ENCODE measurements at places on chromosomes 3 and 15.

GRCh38 chr3:195171093-195171873 lies 99.7 kb downstream of the XXYLT1 start:
- no peak for DNase-seq

DNA sequence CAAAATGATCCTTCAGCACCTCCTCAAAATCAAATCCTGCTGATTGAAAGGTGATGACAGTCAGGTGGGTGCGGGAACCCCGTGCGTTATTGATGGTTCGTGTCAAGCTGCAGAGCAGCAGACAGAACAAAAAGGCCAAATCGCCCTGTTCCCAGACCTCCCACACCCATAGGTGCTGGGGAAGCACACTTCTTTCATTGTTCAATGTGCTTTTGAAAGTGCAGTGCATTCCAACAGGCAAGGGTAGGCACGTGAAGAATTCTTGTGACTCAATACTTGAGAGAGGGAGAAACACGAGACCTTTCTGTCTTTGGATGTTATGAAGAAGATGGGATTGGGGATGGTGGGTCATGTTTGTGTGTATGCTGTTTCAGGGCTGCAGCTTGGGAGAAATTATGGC lies 514.0 kb downstream of the MCTP2 start:
- DNase-seq, result no peak

- no peak for DNase-seq
These were observed 440.9 kb downstream of the RBMS3 start for GRCh38 chr3:29721789-29722188.

GRCh38 chr15:93452537-93453211 lies 363.7 kb upstream of the RGMA start:
- DNase-seq, result no peak

GRCh38 chr3:167057581-167057980 lies 322.5 kb downstream of the ZBBX start:
- DNase-seq, result no peak

DNA sequence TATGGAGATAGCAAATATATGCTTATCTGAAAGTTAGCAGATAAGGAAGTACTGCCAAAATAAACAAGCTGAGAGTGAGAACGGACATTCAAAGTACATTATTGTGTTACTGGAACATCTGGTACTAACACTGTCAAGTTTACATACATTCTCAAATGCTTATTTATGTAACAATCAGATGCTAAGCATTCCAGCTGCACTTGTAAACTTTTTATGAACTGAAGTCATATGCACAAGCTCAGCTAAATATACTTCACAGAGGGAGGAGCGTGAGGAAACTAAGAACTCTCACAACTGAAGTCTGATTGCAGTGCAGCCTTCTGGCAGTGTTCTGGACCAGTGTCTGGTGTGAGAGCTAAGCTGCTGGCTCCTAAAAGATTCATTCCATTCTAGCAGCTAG lies 223.7 kb upstream of the NANOGP8 start:
- DNase-seq, result no peak

- DNase-seq, result no peak
These were observed 976 bp downstream of the ABHD17C start for GRCh38 chr15:80695911-80696661.

DNA sequence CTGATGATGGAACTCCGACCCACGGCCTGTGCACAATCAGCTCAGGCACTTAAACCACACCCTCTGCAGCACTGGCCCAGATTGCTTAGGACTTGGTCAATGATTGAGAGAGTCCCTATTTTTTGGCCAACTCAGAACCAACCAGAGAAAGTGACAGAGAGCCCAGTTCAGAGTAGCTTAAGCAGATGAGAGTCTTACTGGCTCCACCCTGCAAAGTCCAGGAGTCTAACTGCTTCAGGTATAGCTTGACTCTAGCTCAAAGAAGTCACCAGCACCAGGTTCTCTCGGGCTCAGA lies 20.1 kb downstream of the SLC6A20 start:
- no peak for DNase-seq

DNA sequence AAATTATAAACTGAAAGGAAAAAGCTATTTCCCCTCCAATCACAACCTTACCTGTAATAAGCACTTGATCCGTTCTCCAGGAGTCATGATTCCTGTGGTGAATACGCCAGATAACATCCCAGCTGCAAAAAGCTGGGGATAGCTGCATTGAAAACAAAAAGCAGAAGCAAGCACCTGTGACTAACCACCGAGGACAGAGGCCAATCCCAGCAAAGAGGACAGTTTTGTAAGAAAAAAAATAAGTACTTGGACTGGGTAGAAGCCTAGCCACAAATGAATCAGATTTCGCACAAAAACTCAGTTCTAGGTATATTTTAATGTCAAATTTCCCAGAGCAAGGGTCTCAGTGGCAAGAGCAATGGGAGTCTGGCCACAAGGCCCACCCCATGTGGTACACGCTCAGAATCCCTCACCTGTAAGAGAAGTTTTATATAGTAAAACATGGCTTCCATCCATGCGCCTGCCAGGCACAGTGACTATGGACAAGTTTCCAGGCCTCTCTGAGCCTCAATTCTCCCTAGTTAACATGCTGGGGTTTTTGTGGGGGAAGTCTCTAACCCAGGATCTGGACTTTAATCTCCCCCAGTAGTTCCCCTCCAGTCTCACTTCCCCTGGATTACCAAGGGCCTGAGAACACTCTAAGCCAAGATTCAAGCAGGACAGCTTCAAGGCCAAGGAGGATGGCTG lies 19.2 kb downstream of the SLC25A20 start:
- no peak for DNase-seq

GRCh38 chr3:19396726-19397125 lies 248.4 kb downstream of the KCNH8 start:
- no peak for DNase-seq

DNA sequence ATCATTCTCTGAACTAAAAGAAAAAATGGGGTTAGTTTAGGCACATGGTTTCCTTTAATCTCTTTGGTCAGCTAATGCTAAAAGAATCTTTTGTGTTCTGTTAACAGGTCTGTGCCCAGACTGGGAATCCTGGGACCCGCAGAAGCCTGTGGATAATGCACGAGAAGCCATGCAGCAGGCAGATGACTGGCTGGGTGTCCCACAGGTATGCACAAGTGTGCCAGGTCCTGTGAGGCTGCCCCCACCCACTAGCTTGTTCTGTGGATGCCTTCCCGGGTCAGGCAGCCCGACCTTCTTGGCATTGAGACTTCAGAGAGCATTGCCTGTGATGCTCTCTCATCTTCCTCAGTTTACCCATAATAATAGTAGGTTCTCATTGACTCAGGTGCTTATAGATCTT lies 70.4 kb downstream of the FLNB start:
- DNase-seq, result no peak

- DNase-seq, result no peak
These were observed 32.6 kb upstream of the PDE8A start for GRCh38 chr15:84949043-84949442.

DNA sequence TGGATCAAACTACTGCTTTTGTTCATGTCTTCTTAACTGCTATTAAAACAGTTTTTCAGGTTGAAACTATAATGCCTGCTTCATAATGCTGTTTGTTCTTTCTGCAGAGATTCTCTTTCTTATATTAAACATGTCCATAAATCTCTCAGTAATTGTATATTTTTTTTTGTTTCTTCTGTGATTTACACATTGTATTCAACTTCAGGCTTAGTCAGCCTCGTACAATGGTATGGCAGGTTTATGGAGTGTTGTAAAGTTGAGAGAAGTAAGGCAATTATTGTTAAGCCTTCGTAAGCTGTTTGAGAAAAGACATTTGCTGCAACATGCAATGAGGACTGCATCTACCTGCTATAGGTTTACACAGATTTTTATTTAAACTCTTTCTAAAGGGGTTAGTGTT lies 977.1 kb downstream of the DIPK2A start:
- DNase-seq, result no peak

GRCh38 chr3:134237454-134238145 lies 13.1 kb downstream of the RYK start:
- DNase-seq, result no peak

GRCh38 chr3:2456788-2457187 lies 358.1 kb downstream of the CNTN4 start:
- no peak for DNase-seq

- DNase-seq, result no peak
These were observed 86.4 kb downstream of the TIGIT start for GRCh38 chr3:114380233-114380651.

DNA sequence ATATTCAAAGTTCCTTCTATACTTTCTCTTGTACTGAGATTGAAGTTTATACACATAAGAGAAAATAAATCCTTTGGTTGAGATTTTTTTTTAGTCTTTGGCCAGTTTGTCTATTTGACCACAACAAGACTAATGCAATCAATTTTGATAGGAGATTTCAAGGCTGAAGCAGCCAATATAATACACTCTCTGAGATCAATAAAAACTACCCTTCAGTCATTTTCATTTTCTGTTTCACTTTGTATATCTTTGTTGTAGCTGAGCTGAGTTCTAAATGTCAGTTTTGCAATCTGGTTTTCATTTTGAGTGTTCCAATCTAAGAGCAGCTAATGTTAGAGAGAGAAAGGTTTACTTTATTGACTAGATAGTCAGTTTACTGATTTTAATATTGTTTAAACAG lies 623.8 kb upstream of the ROBO1 start:
- DNase-seq, result no peak

DNA sequence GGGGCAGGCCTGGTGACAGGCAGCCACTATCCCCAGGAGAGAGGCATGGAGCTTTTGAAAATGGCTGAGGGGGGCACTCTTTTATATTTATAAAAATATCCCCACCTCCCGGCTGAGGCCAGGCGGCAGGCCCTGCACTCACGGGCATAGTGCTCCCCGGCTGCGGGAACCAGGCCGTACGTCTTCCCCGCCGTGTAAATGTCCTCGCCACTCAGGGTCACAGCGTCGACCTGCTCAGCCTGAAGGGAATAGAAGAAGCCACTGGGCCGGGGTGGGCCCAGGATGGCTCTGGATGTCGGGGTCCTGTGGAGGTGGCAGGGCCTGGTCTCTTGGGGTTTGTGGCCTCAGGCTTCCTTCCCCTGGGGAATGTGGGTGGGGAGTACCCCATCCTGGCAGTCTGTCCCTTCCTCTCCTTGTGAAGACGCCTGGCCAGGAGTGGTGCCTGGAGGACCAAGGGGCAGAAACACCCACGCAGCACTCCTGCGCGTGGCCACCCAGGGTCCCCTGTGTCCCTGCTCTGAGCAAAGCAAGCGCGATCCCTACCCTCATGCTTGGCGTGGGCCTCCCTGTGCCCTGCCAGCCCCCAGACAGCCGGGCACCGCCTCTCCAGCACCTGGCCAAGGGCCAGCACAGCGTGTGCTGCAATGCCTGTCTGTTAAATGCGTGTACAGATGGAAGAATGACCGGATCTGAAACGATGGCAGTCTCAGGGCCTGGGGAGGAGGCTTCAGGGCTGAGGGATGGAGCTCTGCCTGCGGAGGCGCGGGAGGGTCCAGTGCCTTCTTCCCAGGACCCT lies 18.9 kb downstream of the MELTF start:
- DNase-seq, result no peak

GRCh38 chr3:134885877-134886621 lies 91.0 kb downstream of the EPHB1 start:
- no peak for DNase-seq

DNA sequence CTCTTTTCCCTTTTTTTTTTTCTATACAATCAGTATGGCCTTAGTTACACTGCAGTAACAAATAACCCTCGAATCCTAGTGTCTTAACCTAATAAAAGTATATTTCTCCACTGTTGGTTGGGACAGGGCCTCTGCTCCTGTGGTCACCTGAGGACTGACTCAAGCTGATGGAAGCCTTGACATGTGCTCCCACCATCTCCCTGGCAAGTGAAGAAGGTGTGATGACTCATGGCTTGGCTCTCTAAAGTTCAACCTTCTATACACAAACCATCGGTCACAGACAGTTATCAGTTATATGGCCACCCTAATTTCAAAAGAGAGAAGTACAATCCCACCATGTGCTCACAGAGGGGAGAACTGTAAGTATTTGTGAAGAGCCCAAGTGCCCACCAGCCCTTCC lies 65.8 kb upstream of the CACNA2D3 start:
- no peak for DNase-seq

DNA sequence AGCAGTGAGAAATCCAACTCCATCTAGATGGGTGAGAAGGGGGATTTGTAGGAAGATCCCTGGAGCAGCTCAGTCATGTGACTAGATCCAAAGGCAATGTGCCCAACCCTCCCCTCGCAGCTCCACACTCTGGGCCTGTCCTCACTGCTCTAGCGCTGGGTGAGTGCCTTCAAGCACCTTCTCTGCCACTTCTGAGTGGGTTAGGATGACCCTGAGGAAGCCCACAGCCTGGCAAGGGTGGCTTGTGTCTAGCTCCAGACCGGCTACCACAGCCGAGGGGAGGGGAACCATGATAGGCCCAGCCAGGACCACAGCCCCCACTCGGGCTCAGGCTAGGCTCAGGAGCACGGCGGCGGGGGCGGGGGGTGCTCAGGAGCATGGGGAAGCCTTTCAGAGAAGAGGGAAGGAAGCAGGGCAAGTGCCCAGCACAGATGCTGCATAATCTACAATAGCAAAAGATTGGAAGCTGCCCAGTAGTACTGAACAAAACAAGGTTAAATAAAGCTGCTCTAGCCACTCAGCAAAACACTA lies 1.7 kb downstream of the SPATA12 start:
- DNase-seq, result no peak

GRCh38 chr3:101801174-101801573 lies 22.2 kb downstream of the NXPE3 start:
- DNase-seq, result no peak

- no peak for DNase-seq
These were observed 51.0 kb upstream of the EIF1B start for GRCh38 chr3:40258555-40258954.

DNA sequence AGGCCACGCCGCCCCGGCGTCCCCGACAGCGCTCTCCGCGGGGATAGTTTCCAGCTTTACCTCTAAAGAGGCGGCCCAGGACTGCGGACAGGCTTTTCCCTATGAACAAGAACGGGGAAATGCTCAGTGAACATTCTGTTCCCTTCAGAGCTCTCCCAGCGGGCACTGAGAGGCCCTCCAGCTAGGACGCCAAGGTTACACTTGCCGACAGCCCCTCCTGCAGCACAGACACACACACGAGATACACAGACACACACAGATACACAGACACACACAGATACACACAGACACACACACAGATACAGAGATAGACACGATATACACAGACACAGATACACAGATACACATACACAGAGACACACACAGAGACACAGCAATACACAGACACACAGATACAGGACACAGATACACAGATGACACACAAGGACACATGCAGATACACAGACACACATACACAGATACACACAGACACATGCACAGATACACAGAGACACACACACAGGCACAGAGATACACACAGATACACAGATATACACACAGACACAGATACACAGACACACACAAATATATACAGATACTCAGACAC lies 533 bp upstream of the OCA2 start:
- no peak for DNase-seq

- DNase-seq, result no peak
These were observed 680 bp downstream of the IFT122 start for GRCh38 chr3:129440618-129441190.

DNA sequence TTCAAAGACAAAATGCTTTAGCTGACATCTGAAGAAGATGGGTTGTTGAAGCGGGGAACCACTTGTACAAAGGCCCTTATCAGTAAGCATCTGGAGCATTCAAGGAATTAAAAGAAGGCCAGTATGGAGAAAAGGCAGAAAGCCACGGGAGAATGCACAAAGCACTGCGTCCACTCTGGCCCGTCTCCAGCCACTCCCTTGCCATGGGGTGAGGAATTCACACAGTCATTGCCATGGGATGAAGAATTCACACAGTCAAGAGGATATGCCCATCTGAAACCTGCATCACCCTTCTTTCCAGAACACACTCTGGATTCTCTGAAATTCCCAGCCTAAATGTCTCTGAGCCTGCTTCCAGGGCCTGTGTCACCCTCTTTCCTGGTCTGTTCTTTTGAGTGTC lies 26.7 kb upstream of the STAG1 start:
- no peak for DNase-seq

- DNase-seq, result no peak
These were observed 345.0 kb upstream of the NR2E3 start for GRCh38 chr15:71465131-71465955.
